ENCODE measurements at places on chromosomes 3 and 15.

DNA sequence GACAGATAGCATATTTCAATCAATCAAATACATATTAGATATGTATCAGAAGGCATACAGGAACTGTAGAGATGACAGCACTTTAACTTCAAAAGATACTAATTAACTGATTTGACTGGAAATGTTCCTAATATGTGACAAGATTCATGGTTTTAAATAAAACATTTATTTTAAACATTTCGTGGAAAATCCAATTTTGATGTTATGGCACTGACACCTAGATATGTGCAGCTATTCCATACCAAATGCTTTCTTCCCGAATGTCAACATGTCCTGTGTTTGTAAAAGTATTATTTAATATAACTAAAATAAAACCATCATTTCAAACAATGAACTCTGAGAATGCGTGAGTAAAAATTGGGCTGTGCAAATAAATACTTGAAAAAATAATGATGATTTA lies 1209.3 kb downstream of the NSUN3 start:
- DNase-seq = no peak

DNA sequence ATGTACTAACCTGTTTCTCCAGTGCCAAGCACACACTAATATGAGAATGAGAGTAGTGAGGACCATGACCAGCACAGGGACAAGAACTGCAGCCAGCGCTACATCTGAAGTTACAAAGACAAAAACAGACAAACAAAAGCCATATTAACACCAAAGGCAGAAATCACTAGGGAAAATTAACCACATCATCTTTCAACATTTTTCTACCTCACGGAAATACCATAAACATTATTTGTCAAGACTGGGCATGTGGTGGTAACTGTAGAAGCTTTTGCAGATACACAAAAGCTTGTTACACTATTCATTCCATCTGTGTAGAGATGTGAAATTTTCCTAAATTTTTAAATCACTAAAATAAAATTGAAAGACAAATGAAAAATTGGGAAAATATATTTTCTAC lies 44.9 kb downstream of the ST3GAL6 start:
- DNase-seq = no peak

DNA sequence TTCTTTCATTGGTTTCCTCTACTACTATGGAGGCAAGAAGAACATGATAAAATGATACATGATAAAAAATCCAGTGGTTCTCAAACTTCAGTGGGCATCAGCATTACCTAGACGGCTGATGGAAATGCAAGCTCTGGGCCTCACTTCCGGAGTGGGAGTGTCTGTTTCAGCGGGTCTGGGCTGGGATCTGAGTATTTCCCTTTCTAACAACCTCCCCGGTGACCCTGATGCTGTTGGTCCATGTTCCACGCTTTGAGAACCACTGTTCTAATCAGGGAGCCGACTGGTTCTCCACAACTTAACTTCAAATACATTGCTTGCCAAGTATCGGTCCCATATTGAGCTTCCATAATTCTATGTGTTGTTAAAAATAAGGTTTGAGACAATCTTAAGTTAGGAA lies 712.3 kb upstream of the LMCD1 start:
- no peak for DNase-seq

GRCh38 chr3:69748503-69748902 lies 9.2 kb downstream of the MITF start:
- no peak for DNase-seq

- no peak for DNase-seq
These were observed 1.8 kb upstream of the NAALADL2 start for GRCh38 chr3:174857301-174857700.

- DNase-seq = no peak
These were observed 779.5 kb downstream of the NTRK3 start for GRCh38 chr15:87477026-87477425.

- no peak for DNase-seq
These were observed 101.6 kb upstream of the RAD18 start for GRCh38 chr3:9064850-9065249.

GRCh38 chr15:47293466-47294162 lies 423.7 kb upstream of the SEMA6D start:
- no peak for DNase-seq

GRCh38 chr3:171791692-171792076 lies 18.6 kb downstream of the PLD1 start:
- DNase-seq = no peak

DNA sequence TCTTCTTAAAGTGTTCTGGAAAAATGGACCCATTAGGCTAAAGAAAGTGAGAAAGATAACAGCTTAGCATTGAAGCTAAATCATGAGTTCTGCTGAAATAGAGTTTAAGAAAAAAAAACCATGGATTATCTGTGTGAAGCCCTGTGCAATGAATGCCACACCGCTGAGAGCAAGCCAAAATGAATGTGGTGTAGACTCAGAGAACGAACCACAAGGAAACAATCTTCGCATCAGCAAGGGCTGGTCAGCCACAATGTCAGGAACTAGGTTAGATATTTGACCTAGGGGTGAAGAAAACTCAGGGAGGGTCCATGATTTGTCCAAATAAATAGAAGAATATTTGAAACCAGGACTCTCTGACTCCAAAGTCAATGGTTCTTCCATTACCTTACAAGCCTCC lies 91.4 kb upstream of the MEX3B start:
- DNase-seq = no peak

All from stimulated activated CD4-positive, alpha-beta T cell treated with anti-CD3 and anti-CD28 coated beads, TNF-alpha, amount 100 ng/mL, for 24 hours (primary cell).